ENCODE measurements at places on chromosomes 7 and 10. TPM values are rescaled to one million over a fixed set of nuclear protein-coding genes. Genes with fewer than 3 reads are reported as not detected.
A peak's percentile ranks its signal among the peaks of the same experiment; 100 is the strongest.

GRCh38 chr10:71748671-71749191 is 24.6 kb downstream of the VSIR start:
- peak overlapping the region; percentile 80 for H3K27ac ChIP-seq
- H3K36me3 ChIP-seq = no peaks in the 10 kb centered on the region
- peaks cover 35% of the 10 kb centered on the region for H3K4me1 ChIP-seq
- no peak overlapping the region for H3K4me3 ChIP-seq
- H3K27me3 ChIP-seq = no peaks in the 10 kb centered on the region
- DNase-seq = peak; percentile 65

DNA sequence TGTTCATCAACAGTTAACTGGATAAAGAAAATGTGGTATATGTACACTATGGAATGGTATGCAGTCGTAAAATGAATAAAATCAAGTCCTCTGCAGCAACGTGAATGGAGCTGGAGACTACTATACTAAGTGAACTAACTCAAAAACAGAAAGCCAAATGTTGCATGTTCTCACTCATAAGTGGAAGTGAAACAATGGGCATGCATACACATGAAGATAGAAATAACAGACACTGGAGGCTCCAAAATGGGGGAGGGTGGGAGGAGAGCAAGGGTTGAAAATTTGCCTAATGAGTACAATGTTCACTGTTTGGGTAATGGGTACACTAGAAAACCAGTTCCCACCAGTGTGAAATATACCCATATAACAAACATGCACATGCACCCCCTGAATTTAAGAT is 179.5 kb downstream of the ZWINT start:
- H3K27ac ChIP-seq = no peak overlapping the region
- H3K27me3 ChIP-seq = no peaks in the 10 kb centered on the region
- no peaks in the 10 kb centered on the region for H3K4me1 ChIP-seq
- no peaks in the 10 kb centered on the region for H3K36me3 ChIP-seq

- H3K4me1 ChIP-seq = peaks cover 5% of the 10 kb centered on the region
- no peak overlapping the region for H3K4me3 ChIP-seq
- peak; percentile 31 for DNase-seq
- no peak overlapping the region for H3K27ac ChIP-seq
Measured at GRCh38 chr7:149790146-149790548, 16.8 kb upstream of the ZNF467 start.

GRCh38 chr7:92876836-92877235 is 40.5 kb upstream of the CDK6 start:
- H3K27ac ChIP-seq = no peak overlapping the region
- H3K36me3 ChIP-seq = no peaks in the 10 kb centered on the region
- no peaks in the 10 kb centered on the region for H3K4me1 ChIP-seq
- H3K4me3 ChIP-seq = no peak overlapping the region
- H3K27me3 ChIP-seq = no peaks in the 10 kb centered on the region
- no peak for DNase-seq

DNA sequence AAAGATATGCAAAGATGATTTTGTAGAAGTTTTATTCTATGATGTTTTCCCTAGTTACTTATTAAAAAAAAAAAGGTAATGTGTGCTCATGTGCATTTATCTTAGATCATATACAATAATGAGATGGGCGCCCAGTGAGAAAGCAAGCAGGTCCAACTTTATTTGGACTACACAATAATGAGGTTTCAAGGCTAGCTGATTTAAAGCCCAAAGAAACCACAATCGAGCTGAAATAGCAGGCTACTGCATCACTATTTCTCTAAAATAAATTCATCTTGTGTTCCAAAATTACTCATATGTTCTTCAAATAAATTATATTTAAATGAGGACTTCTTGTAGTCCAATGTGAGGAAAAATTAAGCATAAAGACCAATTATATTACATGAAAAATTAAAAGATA is 110.1 kb downstream of the JMJD1C start:
- H3K27me3 ChIP-seq = no peaks in the 10 kb centered on the region
- no peaks in the 10 kb centered on the region for H3K36me3 ChIP-seq
- H3K27ac ChIP-seq = no peak overlapping the region
- H3K4me3 ChIP-seq = no peak overlapping the region
- no peak for DNase-seq

DNA sequence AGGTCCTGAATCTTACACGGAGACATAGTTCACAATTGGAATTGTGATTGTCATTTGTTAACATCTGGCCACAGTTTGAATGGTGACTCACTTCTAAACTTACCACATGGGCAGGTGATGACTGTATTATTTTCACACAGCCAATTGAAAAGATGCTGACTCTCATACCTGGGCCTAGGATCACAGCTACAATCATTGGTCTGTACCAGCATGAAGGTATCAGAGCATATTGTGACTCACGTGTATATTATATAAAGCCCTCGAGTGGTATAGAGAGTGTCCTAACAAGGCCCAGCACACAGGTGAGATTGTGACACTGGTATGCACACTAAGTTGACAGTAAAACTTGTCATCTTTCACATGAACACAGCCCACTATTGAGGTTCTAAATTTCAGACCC is 9.4 kb upstream of the ZNF107 start:
- no peak overlapping the region for H3K27ac ChIP-seq
- no peaks in the 10 kb centered on the region for H3K27me3 ChIP-seq
- no peaks in the 10 kb centered on the region for H3K4me1 ChIP-seq
- no peak for DNase-seq
- no peak overlapping the region for H3K4me3 ChIP-seq

DNA sequence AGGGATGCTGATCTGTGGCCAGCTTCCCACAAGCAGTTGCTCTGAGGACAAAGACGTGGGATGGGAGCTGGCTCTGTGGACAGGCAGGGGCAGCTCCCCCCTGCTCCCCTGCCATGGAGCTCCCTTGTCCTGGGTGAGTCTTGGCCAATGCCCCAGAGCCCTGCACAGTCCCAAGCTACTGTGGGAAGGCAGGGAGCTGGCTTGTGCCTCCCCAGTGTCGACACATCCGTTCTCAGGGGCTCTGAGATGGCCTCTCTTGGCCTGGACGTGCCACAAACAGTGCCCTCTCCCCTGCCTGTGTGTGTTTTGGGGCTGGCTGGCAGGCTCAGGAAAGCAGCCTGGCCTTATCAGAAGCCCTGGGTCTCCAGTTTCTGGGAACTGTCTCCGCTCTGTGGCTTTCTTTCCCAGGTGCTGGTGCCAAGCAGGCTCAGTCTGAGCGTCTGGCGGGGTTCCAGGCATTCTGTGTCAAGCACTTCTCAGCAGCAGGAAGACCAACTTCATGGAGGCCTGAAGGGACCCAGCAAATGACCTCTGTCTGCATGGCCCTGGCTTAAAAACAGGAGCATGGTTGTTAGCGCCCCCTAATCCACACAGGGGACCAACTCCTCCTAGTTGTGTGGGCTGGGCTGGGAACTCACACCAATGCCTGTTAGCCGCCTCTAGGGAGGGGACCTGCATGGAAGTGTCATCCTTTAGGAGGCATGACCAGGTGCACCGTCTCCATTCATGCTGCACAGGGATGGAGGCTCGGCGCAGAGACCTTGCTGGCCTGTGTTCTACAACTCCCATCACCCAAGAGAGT is 375.2 kb downstream of the RPS24 start:
- no peaks in the 10 kb centered on the region for H3K27me3 ChIP-seq
- H3K4me3 ChIP-seq = no peak overlapping the region
- H3K4me1 ChIP-seq = peaks cover 26% of the 10 kb centered on the region

- no peaks in the 10 kb centered on the region for H3K36me3 ChIP-seq
- peaks cover 3% of the 10 kb centered on the region for H3K4me1 ChIP-seq
- H3K27me3 ChIP-seq = no peaks in the 10 kb centered on the region
- no peak overlapping the region for H3K4me3 ChIP-seq
Measured at GRCh38 chr10:132571650-132572544, 34.3 kb downstream of the INPP5A start.

DNA sequence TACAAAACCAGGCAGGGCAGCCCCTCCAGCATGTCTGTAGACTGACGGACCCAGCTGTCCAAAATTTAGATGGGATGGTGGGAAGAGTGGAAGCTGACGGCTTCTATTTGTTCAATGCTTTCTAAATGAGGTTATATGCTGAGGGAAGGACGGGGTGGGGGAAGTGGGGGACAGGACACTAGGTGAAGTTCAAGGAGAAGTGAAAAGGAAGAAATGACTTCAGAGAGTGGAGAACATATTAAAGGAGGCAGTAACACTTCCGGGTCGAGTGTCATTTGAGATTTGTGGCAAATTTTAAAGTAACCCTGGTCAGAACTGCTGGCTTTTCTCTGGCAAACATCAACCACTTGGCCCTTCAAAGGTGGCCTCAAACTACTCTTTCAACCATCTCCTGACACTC is 9.4 kb downstream of the PIP4K2A start:
- no peaks in the 10 kb centered on the region for H3K27me3 ChIP-seq
- no peak for DNase-seq
- no peak overlapping the region for H3K27ac ChIP-seq
- H3K4me1 ChIP-seq = no peaks in the 10 kb centered on the region

DNA sequence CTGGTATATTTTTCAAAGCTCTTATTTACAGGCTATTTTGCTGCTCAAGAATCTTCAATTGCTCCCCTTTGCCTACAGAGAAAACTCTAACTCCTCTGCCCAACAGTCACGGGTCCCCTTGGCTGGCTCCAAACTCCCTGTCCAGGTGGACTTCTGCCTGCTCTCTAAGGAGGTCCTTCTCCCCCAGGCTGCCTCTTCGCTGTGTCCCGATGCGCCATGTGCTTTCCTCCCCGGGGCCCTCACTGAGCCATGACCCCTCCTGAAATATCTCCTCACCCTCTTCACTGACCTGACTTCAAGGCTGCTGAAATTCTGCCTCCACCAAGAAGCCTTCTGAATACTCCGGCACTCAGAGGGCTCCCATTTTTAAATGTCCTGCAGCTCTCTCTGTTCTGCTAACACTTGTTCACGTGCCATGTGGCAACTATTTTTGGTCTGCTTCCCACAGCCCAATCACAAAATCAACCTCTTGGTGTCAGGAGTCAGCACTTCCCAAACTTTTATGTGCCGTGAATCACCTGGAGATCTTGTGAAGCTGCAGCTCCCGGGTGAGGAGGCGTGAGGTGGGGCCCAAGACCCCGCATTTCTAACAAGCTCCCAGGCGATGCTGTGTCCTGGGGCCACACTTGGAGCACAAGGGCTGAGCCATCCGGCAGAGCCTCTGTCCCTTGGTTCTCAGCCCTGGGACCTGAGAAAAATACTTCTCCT is 85.7 kb upstream of the COL13A1 start:
- H3K4me1 ChIP-seq = no peaks in the 10 kb centered on the region
- H3K36me3 ChIP-seq = no peaks in the 10 kb centered on the region
- no peak overlapping the region for H3K27ac ChIP-seq
- H3K4me3 ChIP-seq = no peak overlapping the region
- peaks cover 3% of the 10 kb centered on the region for H3K27me3 ChIP-seq
- DNase-seq = no peak

DNA sequence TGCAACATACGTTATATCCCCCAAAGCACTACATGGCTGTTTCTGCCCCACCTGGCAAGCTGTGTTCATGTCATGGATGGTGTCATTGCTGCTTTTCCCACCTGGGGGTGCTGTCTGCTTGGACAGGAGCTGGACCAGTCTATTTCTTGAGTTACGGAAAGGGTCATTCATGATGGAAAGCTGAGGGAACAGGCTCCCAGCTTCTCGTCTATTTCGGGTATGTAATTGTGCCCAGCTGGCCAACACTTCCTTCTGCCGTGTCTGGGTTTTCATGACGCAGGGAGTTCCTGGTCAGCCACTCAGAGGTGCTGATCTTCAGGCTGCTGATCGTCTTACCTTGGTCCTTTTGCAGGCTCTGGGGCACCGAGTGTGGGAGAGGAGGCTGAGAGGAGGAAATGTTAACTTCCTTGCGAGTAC is 8.6 kb downstream of the BTBD16 start:
- H3K4me3 ChIP-seq = no peak overlapping the region
- no peaks in the 10 kb centered on the region for H3K27me3 ChIP-seq
- no peak overlapping the region for H3K27ac ChIP-seq
- peak; percentile 51 for DNase-seq
- H3K4me1 ChIP-seq = no peaks in the 10 kb centered on the region
- H3K36me3 ChIP-seq = no peaks in the 10 kb centered on the region

DNA sequence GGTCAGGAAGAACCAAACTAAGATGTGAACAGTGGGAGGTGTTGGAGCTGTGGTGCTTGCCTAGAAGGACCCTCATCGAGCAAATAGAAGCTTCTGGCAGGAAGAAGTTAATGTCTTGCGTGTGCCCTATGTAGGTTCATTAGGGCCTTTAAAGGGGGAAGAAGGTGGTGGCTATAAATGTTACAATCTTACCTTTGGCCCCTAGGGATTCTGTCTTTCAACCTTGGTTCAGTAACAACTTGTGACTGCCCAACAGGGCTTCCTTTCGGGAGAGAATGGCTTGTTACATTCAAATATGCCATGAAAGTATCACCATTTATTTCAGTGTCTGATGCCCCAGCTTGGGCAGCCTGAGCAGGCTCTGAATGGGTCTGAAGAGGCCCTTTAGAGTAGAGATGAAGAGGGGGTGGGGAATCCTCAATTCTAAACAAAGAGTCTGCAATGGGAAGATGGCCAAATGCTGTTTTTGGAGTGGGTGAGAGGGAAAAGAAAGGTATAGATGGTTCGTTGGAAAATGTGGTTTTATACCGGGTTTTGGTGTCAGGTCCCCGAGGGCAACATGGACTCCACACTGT is 108.0 kb downstream of the TCF7L2 start:
- H3K4me3 ChIP-seq = no peak overlapping the region
- no peaks in the 10 kb centered on the region for H3K36me3 ChIP-seq
- no peak overlapping the region for H3K27ac ChIP-seq

The STEAP4 gene
- 277 TPM for total RNA-seq

The PLEKHS1 gene
- not detected for total RNA-seq

The MRLN gene
- total RNA-seq = not detected
